ENCODE measurements at places on chromosomes 5 and 9. TPM values are rescaled to one million over a fixed set of nuclear protein-coding genes. Genes with fewer than 3 reads are reported as not detected.

SEMA4D gene
- total RNA-seq: 243 TPM

MCC gene
- total RNA-seq: 5.4 TPM

GLRA1 gene
- not detected for total RNA-seq

CMYA5 gene
- total RNA-seq: 0.16 TPM

ORM2 gene
- not detected for total RNA-seq

PCDHA8 gene
- not detected for total RNA-seq

WDR70 gene
- 39.1 TPM for total RNA-seq

NTMT1 gene
- 68.9 TPM for total RNA-seq

CCDC187 gene
- not detected for total RNA-seq

SLC27A6 gene
- total RNA-seq: not detected

S1PR3 gene
- total RNA-seq: 0.80 TPM

CORO2A gene
- 5.1 TPM for total RNA-seq

FAM13B gene
- 25.3 TPM for total RNA-seq

DOK3 gene
- 4.2 TPM for total RNA-seq

ADAMTS16 gene
- not detected for total RNA-seq

SNCAIP gene
- total RNA-seq: not detected

WNT8A gene
- total RNA-seq: not detected

LRRC19 gene
- not detected for total RNA-seq

PRRX2 gene
- total RNA-seq: 0.35 TPM

IRX2 gene
- total RNA-seq: not detected

GADD45G gene
- total RNA-seq: 3.4 TPM

HTR1A gene
- not detected for total RNA-seq

GHR gene
- total RNA-seq: not detected

SLC1A1 gene
- total RNA-seq: not detected

RAI14 gene
- total RNA-seq: 3.9 TPM

BARX1 gene
- total RNA-seq: not detected

EGFLAM gene
- total RNA-seq: not detected

TMC1 gene
- not detected for total RNA-seq

SLCO6A1 gene
- not detected for total RNA-seq

GPSM1 gene
- total RNA-seq: 6.8 TPM

EXOSC3 gene
- 112 TPM for total RNA-seq

DRD1 gene
- total RNA-seq: not detected

RELL2 gene
- total RNA-seq: 26.2 TPM

GARIN3 gene
- 0.50 TPM for total RNA-seq

CD74 gene
- total RNA-seq: 319 TPM

MOB3B gene
- total RNA-seq: 0.20 TPM

RAPGEF1 gene
- total RNA-seq: 145 TPM

SAXO1 gene
- total RNA-seq: not detected

C9orf50 gene
- total RNA-seq: not detected

CD72 gene
- 6.4 TPM for total RNA-seq

TMEFF1 gene
- 0.37 TPM for total RNA-seq

CRB2 gene
- total RNA-seq: not detected

SLC46A2 gene
- total RNA-seq: not detected

QRFP gene
- total RNA-seq: not detected

MYOZ3 gene
- total RNA-seq: not detected

ITGA2 gene
- total RNA-seq: 2.8 TPM

TMEM174 gene
- total RNA-seq: not detected

GGTA1 gene
- not detected for total RNA-seq

CDKN2B-AS1 gene
- total RNA-seq: 0.58 TPM

SCGB3A1 gene
- 1.6 TPM for total RNA-seq

ZNF462 gene
- total RNA-seq: 0.18 TPM

PCDHB2 gene
- not detected for total RNA-seq
